Ureter (tissue), 1 donor: ENCODE measurements at places on chromosomes 5 and 9. TPM values are rescaled to one million over a fixed set of nuclear protein-coding genes. Genes with fewer than 3 reads are reported as not detected.

The S1PR3 gene
- total RNA-seq: 48.6 TPM

The BSPRY gene
- total RNA-seq: 10.2 TPM

The WDR38 gene
- not detected for total RNA-seq

The OR2Y1 gene
- not detected for total RNA-seq

The RGS7BP gene
- total RNA-seq: 7.5 TPM

The OCLN gene
- 52.8 TPM for total RNA-seq

The TGFBI gene
- total RNA-seq: 147 TPM

The KCNMB1 gene
- 26.6 TPM for total RNA-seq

The TIMD4 gene
- 1.2 TPM for total RNA-seq

The RNF224 gene
- total RNA-seq: 0.34 TPM

The CA9 gene
- not detected for total RNA-seq
